ENCODE measurements at places on chromosomes 16 and 17.

GRCh38 chr17:42111871-42112551 is 503 bp downstream of the DHX58 start:
- DNase-seq: no peak

GRCh38 chr16:13767215-13767614 is 152.7 kb upstream of the ERCC4 start:
- no peak for DNase-seq

DNA sequence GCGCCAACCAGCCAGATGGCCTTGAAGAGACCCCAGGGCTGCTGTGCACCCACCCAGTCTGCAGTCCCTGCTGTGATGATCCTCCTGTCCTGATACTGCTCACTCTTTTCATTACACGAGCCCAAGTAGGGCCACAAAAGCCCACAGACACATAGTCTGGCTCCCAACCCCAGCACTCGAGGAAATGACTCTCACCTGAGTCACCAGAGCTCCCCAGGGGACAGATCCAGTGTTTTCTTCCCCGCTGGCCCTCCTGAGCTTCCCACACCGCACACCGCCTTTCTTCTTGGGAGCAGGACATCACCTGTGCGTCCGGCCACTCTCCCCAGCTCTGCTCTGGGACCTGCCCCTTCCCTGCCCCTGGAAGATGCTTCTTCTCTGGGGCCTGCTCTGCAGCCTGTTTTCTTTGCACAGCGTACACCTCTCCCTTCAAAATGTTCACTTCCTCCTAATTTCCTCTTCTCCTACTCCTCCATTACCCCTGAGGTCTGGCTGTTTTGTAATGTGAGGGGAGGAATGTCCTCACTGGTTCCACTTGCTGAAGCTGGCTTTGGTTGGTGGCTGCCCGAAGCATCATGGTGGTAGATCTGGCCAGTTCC is 2.0 kb upstream of the SCN4A start:
- no peak for DNase-seq

DNA sequence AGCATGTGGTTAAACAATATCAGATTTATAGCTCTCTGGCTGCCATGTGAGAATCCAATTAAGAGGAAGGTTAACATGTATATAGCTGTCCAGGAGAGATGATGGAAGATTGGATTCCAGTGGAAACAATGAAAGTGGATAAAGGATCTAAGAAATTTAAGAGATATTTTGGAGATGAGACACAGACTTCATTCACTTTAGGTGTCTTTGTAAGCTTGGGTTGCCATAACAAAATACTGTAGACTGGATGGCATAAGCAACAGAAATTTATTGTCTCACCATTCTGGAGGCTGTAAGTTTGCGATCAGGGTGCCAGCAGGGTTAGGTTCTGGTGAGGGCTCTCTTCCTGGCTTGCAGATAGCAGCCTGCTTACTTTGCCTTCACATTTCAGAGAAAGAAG is 155.9 kb upstream of the MYOCD start:
- DNase-seq: no peak

- DNase-seq: no peak
Measured at GRCh38 chr16:27737513-27737912, 187.6 kb downstream of the KATNIP start.

DNA sequence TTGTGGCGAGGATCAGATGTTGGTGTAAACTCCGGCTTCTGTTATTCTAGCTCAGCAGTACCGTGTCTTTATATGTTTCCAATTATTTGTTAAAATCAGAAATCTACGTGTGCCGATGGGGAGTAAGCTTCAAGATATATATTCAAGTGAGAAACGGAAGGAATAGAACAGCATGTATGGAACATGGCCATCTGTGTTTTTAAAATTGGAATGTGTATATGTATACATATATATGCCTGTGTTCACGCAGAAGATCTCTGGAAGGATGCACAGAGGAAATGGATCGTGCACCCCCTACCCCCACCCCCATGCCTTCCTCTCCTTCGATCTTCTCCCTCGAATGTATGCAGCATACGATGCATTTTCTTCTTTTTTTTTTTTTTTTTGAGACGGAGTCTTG is 7.7 kb upstream of the SNN start:
- DNase-seq: no peak

GRCh38 chr16:46922239-46922638 is 38.1 kb downstream of the GPT2 start:
- no peak for DNase-seq

All from GM20000 (cell line).